Stimulated activated CD4-positive, alpha-beta T cell treated with anti-CD3 and anti-CD28 coated beads, Interleukin-2, amount 100 ng/mL, for 4 hours (primary cell): ENCODE measurements at places on chromosomes 12 and 14.

- no peak for DNase-seq
Measured at GRCh38 chr12:125114365-125115141, 49.3 kb downstream of the AACS start.

- DNase-seq: no peak
Measured at GRCh38 chr14:26174395-26174794, 423.4 kb downstream of the NOVA1 start.

DNA sequence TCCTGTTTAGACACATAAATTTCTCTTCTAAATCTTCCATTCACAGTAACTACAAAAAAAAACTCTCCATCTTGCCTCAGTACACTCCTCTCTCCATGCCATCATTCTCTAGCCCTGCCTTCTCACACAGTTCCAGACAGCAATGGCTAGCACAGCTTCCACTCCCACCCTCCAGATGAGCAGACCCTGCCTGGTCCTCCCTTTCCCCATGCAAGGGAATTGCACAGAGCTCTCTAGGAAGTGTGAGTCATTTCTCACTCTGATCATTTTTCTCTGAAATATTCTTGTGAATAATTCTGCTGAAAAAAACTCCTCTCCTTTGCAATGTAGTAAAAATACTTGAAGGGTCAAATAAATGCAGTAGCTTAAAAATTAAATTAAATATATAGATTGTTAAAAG lies 170.6 kb downstream of the BMP4 start:
- DNase-seq: no peak

DNA sequence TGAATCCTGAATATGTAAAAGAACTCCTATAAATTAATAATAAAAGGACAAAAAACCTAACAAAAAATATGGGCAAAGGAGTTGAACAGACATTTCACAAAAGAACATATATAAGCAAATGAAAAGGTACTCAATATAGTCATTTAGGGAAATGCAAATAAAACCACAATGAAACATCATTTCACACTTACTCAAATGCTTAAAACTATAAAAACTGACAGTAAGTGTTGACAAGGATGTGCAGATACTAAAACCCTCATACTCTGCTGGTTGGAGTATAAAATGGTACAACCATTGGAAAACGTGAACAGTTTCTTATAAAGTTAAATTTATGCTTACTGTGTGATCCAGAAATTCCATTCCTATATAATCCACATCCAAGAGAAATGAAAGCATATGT lies 247.1 kb downstream of the GXYLT1 start:
- no peak for DNase-seq

DNA sequence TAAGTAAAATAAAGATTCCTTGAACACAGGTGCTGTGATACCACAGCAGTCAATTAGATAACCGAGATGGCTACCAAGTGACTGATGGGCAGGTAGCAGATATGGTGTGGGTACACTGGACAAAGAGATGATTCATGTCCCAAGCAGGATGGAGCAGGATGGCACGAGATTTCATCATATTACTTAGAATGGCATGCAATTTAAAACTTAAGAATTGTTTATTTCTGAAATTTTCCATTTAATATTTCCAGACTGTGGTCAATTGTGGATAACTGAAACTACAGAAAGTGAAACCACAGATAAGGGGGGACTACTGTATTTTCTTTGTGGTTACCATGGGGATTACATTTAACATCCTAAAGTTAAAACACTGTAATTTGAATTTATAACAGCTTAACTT lies 7.5 kb upstream of the ZFP36L1 start:
- no peak for DNase-seq

- DNase-seq: no peak
Measured at GRCh38 chr14:23286902-23287479, 1.1 kb upstream of the HOMEZ start.

GRCh38 chr12:55723516-55724225 lies 3.5 kb downstream of the RDH5 start:
- DNase-seq: no peak

- no peak for DNase-seq
Measured at GRCh38 chr14:36874396-36875138, 212.9 kb downstream of the PAX9 start.

GRCh38 chr14:38481952-38482678 lies 226.2 kb upstream of the CLEC14A start:
- DNase-seq: no peak

DNA sequence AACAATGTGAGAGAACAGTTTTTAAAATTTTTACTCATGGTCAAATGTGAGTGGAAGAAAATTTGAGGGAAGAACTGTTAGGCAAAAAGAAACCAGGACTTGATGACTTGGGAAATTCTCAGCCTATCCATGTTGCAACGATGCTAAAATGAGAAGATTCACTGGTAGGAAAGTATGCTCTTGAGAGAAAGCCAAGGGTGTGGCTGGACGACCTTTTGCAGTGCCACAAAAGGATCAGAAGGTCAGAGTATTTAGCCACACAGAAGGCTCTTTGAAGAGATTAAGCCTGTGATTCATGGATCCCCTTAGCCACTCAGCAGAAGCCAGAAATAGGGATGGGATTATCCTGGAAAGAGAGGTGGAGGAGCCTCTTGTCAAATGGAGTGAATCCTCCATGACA lies 336.8 kb downstream of the LRIG3 start:
- no peak for DNase-seq

GRCh38 chr14:70254476-70254961 lies 65.8 kb upstream of the SLC8A3 start:
- DNase-seq: no peak

DNA sequence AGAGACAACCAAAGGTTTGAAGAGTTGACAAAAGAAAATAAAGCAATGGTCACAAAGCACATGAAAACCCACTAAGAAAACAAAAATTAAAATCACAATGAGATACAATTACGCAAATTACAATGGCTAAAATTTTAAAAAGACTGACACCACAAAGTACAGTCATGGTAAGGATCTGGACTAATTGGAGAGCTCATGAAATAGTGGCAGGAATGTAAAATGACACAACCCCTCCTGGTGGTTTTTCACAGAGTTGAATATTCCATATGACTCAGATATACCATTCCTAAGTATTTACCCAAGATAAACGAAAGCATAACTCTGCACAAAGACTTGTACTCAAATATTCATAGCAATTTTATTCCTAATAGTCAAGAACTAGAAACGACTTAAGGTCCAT lies 65.9 kb downstream of the NOVA1 start:
- no peak for DNase-seq

DNA sequence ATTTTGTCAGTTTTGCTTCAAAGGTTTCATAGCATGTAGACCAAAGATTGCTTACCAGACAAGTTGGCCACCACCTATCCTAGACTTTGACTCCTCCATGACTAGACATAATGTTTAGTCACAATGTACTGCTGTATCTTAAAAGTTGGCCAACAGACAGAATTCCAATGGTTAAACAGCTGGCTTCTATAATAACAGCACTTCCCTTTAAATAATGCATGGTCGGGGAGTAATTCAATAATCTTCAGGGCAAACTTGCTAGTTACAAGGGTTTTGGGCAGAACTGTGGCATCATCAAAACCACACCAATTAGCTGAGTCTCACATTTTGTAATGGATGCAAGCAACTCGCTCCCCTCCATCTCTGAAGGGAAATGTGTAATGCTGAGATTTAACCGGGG lies 56.9 kb downstream of the IGF1 start:
- DNase-seq: no peak

GRCh38 chr12:57611108-57611826 lies at the start of gene ARHGEF25:
TSS of gene ARHGEF25 (plus strand) at chr12:57611435. CDS start at chr12:57611895, 460 bp downstream.
- DNase-seq: no peak

DNA sequence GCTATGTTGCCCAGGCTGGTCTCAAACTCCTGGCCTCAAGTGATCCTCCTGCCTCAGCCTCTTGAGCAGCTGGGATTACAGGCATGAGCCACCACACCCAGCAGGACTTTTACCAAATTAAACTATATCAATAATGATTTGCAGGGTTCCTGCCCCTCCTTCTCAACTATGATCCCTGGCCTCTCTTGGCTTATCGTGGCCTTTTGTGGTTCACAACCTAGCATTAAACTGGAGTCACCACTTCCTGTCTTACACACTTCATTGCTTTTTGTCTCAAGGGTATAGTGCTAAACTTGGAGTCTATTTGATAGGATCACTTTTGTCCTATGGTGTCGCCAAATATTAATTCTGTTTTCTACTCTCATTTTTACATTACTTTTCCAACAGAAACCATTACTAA lies 64.5 kb downstream of the SEC23A start:
- DNase-seq: no peak

GRCh38 chr12:114672817-114673168 lies 11.2 kb downstream of the TBX3 start:
- no peak for DNase-seq

- DNase-seq: no peak
Measured at GRCh38 chr14:44830371-44830770, 131.4 kb downstream of the KLHL28 start.

DNA sequence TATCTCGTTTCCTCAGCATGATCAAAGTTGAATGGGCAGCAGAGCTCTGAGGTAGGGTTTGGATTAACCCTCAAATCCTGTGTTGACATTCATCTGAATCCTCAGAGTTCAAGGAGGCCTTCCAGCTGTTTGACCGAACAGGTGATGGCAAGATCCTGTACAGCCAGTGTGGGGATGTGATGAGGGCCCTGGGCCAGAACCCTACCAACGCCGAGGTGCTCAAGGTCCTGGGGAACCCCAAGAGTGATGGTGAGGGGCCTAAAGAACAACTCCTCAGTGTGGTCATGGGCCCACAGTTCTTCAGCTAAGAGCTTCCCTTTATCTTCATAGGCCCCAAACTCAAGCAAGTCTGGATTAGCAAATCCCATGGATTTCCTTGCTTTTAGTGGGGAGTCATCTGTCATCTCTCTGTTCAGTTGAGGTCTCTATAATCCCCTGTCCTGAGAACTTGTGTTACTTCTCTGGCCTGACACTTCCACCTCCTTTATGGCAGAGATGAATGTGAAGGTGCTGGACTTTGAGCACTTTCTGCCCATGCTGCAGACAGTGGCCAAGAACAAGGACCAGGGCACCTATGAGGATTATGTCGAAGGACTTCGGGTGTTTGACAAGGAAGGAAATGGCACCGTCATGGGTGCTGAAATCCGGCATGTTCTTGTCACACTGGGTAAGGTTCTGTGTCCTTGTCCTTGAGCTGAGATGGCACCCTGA lies 1.5 kb downstream of the MYL6 start:
- DNase-seq: no peak

DNA sequence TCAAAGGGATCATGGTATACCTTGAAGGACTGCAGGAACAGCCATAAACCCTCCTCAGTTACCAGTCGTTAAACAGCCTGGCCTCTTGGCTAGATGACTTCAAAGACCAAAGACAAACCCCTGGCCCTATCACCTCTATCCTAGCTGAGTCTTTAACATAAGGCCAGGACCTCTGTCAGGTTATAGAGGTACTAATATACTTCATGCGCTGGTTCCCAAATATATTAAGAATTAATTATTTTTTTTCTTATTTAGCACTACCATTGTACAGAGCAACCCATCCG lies 459.8 kb downstream of the RAD51B start:
- no peak for DNase-seq

DNA sequence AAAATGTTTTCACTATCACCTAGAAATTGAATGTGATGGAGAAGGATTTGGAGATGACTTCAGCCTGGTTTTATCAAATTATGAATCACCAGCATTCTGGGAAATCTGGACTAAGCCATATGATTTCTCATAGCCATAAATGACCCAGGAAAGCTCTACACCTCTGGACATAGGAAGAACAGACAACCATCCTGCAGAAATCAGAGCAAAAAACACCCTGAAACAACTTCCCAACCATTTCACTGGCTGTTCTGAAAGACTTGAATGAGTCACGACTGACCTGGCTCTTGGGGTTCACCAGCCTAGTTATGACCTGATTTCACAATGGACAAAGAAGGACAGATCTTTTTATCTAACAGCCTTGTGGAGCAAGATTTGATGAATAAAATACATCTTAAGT lies 123.8 kb downstream of the KCNH5 start:
- no peak for DNase-seq

DNA sequence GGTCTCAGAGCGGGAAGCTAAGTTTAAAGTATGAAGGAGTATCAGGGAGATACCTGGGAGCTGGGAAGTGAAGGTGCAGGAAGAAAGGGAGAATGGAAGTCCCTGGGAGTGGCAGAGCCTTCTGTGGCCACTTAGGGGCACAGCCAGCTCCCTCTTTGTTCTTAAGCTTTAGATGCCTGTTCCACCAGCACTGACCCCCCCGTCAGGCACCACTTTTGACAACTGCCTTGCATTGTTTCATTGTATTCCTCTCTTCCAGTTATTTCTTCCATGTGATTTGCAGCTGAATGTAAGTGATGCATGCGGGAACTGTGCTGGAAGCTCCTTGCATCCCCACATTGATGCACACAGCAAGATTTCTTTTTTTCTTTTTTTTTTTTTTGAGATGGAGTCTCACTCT lies 2.6 kb downstream of the GALNT16 start:
- no peak for DNase-seq

DNA sequence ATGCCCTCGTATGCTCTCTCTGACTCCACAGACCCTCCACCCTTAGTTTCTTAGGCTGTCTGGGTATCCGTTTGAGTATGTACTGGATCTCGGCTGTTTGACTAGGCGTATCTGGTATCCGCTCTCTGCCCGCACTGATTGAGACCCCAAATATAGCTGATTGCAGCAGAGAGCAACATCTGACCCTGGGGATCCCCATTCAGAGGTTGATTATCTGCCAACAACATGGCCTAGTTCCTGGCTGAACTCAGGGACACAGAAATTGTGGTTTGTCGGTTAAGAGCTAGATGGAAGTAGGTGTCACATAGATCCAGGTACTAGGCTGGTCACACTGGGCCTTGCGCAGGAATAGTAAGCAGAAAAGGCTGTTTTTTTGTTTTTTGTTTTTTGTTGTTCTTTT lies 359.9 kb downstream of the FUT8 start:
- no peak for DNase-seq

GRCh38 chr12:108308395-108309085 lies 30.6 kb downstream of the CMKLR1 start:
- DNase-seq: no peak

GRCh38 chr12:77471801-77472200 lies 358.9 kb upstream of the NAV3 start:
- DNase-seq: no peak

GRCh38 chr14:99666533-99666932 lies 17.6 kb upstream of the CYP46A1 start:
- no peak for DNase-seq

- no peak for DNase-seq
Measured at GRCh38 chr14:68925373-68925772, 53.7 kb downstream of the ACTN1 start.

DNA sequence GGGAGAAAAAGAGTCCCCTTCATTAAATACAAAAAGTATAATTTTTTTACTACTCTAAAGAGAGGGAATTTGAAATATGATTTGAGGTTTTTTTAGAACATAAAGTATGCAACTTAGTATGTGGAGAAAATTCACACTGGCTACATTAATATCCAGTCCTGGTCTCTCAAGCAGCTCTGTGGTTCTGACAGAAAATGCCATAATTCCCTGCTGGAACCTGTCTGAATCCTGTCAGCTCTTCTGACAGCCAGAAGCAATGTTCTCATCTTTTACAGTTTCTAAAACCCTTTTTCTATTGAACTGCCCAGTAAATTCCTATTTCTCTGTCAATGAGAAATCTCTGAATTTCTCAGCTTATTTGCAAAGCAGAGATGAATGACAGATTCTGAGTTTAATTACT lies 13.4 kb upstream of the NOVA1 start:
- no peak for DNase-seq
